ENCODE measurements at places on chromosomes 2 and 18.

DNA sequence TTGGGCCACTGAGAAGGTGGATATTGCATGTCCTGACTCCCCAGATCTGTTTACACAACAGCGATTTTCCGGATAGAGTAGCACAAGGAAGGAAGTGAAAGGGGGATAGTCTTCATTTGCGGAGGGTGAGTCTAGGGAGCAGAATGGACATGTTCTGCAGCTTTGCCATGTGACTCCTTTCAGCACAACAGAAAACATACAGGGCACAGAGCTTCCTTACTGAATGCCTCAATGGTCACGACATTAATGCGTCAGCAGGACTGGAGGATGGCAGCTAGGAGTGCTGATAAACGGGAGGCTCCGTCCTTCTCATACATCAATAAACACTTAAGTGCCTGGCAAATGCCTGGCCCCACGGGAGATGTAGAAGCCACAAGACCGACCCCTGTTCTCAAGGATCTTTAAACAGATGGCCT, 163.0 kb downstream of the FAM210A start:
- no peak for DNase-seq

DNA sequence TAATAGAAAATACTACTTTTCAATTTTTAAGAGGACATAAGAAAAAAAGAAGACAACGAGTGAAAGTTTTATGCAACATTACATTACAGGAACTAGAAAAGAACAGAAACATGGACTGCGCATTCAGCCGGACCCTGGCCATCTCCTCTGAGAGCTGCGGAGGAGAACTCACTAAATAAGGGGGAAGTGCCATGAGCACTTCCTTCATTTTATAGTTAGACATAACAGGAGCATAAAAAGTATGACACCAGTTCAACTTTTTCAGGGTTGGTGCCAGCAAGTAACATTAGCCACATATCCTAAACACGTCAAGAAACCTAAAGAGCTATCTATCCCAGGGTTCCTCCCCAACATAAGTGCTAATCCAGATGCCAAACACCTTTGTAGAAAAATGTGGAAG, 78.0 kb upstream of the SERTAD2 start:
- DNase-seq = no peak

- DNase-seq = no peak
These were observed 46.1 kb upstream of the SH3BP4 start for GRCh38 chr2:234905547-234906265.

DNA sequence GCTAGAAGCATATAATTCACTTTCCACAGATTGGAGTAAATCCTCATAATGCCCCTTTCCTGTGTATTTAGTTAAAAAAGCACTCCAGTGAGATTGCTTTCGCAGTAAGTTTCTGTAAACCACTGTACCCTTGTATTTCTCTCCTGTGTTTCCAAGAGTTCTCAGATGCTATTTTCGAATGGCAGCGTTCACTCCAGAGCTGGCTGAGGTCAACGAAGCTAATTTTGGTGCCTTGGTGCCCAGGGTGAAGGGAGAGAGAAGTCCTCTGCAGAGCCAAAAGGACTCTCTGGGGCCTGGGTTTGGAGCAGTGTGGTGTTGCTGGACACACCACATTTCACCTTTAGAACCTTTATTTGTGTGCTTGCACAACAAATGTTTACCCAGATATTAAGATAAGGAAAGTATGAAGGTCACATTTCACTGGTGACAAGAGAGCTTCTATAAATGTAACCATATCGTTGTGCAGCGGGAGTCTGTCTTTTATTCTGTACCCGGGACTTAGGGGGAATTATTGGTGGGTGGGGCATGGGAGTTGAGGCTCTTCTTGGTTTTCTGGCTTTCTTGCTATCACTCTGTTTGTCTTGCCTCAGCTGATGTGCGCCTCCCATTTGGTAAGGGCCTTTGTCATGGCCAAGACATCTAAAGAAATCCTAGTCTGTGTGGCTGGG, 9.9 kb downstream of the EPAS1 start:
- no peak for DNase-seq

DNA sequence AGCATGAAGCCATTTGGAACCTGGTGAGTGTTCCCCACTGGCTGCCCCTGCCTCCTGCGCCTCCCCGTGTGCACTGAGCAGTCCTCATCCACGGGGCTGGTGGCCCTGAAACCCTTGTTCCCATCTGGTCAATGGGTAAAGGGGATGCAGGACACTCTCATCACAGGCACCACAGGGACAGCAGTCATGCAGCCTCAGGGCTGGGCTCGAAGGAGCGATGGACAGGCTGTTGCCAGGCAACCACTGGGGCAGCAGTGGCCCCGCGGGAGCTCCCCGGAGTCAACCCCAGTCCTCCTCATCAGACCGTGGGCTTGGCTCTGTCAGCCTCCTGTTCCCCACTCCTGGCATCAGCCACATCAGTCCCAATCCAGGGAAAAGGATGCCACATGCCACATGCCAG, 509.5 kb downstream of the EIPR1 start:
- no peak for DNase-seq

- no peak for DNase-seq
These were observed 161.6 kb upstream of the NCK2 start for GRCh38 chr2:105582952-105583660.

DNA sequence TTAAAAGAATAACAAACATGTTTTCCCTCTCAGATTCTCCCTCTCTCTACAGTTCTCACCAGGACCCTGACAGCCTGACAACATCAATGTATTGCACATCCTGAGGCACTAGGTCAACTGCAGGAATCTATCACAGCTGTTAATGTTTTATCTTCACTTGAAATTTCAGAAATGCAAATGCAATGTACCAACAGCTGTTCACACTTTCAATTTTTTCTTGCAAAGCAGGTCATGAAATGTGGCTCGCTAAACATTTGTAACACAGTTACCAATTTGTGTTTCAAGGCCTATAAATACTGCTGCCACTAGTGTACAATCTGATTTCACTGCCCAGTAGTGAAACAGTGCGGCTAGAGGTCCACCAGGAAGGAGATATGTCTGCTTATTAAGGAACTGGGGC, 147.8 kb downstream of the EXOC6B start:
- no peak for DNase-seq

- DNase-seq = no peak
These were observed 302.7 kb upstream of the TNP1 start for GRCh38 chr2:217162533-217162932.

- DNase-seq = no peak
These were observed 12.0 kb upstream of the ACSL3 start for GRCh38 chr2:222848862-222849261.

DNA sequence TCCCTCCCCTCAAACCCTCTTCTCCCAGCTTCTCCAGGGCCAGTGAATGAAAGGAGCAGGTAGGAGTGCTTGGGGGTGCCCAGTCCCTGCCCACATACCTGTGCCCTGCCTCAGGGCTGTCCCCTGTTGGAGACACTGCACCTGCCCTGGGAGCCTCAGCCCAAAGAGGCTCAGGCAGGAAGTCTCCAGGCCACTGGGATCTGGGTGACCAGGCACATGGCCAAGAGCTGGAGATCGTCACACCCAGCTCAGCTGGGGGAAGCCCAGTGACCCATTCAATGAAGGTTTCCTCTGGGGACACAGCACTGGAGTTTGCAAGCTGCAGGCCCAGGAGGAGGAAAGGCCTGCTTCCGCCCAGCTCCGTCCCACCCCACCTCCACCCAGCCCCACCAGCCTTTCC, 156.4 kb downstream of the ZFP36L2 start:
- no peak for DNase-seq

DNA sequence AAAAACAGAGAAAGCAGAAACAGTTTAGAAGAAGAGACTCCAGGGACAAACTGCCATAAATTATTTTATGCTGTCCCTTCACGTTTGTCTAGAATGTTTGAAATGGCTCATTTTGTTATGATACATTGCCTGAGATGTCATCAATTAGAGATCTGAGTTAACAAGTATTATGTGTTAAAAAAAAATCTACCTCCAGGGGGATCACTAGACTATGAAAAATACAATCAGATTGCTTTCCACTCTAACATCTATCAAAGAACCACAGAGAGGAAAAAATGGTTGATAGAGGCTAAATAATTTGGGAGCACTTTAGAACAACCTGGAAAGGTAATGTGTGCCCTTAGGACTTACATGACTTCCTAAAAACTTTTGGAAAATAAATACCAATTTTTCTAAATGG, 103.8 kb upstream of the CCDC150 start:
- DNase-seq = no peak

- no peak for DNase-seq
These were observed 5.7 kb downstream of the CDC42EP3 start for GRCh38 chr2:37665604-37666362.

DNA sequence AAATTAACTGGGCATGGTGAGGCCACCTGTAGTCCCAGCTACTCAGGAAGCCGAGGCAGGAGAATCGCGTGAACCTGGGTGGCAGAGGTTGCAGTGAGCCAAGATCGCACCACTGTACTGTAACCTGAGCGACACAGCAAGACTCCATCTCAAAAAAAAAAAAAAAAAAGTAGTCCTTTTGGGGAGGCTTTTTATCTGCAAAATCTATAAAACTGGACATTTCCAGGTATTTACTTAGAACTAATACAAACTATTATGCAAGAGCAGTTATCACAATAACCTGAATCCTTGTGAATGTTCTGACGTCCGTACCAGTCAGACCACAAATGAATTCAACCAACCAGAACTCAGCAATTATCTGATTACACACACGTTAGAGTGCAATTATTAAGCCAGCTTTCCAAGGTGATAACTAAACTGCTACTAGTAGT, 8.8 kb upstream of the RAPH1 start:
- DNase-seq = no peak

- no peak for DNase-seq
These were observed 240.5 kb upstream of the ID2 start for GRCh38 chr2:8441371-8441770.

GRCh38 chr2:43569921-43570320, 25.9 kb downstream of the THADA start:
- no peak for DNase-seq
